Fibroblast of skin of scalp (primary cell): ENCODE measurements at places on chromosomes 12 and 14.

- DNase-seq: no peak
Measured at GRCh38 chr12:37547611-37548010, 769.0 kb upstream of the ALG10B start.

DNA sequence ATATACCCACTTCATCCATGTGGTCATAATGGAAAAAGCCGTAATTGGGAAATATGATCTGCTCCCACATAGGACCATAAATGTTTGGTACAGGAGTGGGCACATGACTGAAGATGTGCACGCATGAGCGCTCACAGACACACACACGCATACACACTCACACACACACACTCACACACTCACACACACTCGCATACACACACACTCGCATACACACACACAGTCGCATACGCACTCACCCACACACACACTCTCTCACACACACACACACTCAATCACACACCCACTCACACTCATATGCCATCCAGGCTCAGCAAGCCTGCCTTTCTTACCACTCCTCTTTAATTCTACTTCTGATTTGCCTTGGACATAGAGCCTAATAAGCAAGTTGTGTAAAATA lies 45.6 kb upstream of the EGLN3 start:
- DNase-seq: no peak

- peak; percentile 75 for DNase-seq
Measured at GRCh38 chr12:117836999-117837736, 131.6 kb downstream of the KSR2 start.

- no peak for DNase-seq
Measured at GRCh38 chr12:50506753-50507473, 2.1 kb downstream of the DIP2B start.

DNA sequence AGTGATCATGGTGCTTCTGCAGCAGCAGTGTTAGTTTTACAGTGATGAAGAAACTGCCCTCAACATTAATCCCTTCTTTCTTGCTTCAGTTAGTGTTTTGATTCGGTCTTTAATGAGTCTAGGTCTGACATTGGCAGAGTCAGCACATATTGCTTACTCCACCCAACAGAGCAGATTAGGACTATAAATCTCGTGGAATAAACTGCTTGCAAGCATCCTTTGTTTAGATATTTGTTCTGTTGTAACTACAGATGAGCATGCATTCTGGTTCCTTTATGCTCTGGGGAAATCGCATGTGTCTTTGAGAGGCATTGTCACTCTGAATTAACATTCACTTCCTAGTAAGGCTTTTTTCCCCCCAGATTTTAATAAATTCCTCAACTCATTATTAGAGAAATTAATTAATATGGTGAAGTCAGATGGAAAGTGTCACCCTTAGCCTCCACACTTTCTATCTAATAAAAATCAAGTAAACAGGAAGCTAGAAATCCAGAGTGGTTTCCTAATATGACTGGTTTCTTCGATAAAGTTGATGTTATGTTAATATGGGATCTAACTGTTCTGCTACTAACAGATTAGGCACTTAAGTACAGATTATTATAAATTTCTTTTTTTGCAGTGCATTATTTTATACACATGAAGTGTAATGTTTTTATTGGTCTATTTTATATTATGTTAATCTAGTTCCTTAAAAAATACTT lies 86.2 kb upstream of the SSTR1 start:
- no peak for DNase-seq

- no peak for DNase-seq
Measured at GRCh38 chr12:23528316-23528715, 421.2 kb downstream of the SOX5 start.

DNA sequence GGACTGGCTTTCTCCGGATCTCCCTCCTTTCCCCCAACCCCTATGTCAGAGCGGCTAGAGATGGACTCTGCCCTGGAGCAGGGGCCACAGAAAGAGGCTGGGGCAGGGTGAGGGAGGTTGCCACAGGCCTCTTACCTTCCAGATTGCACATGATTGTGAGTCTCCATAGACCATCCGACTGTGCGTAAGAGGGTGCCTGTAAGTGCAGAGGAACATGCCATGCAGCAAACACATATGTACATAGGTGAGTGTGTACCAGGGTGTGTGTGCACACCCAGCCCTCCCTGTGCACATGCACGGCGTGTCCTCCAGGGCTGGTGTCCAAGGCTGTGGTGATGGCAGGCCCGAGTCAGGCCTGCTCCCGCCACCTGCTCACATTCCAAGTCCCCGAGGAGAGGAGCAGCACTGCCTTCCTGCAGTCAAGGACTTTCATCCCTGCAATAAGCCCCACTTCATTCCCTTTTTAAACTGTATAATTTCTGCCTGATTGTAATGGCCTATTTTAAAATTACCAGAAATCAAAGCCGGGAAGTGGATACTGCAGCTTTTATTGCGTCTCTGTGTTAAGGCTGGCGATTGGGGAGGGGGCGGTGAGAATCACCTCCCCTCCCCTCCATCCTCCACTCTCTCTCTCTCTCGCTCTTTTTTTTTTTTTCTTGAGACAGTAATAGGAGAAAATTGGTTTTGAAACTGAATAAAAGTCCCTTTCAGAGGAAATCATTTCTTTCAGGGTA lies 28.5 kb downstream of the FAM222A start:
- no peak for DNase-seq

GRCh38 chr14:35854696-35855270 lies 28.6 kb downstream of the BRMS1L start:
- no peak for DNase-seq

- no peak for DNase-seq
Measured at GRCh38 chr14:101823511-101824120, 62.1 kb downstream of the PPP2R5C start.

DNA sequence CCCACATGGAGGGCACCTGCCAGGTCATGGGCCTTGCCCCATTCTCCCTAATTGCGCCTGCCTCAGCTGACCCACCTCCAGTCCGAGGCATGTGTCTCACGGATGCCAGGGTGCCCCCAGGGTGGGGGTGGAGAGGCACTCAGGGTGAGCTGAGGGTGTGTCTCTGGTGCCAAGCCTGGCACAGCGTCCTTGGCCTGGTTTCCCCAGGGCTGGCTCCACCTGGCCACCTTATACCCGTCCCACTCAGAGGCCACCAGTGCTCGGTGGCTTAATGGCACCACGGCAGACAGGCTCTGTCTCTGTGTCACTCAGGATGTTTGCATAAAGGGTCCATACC lies 33.6 kb upstream of the TDRD9 start:
- no peak for DNase-seq

- no peak for DNase-seq
Measured at GRCh38 chr12:75571204-75571603, 59.8 kb upstream of the KRR1 start.

DNA sequence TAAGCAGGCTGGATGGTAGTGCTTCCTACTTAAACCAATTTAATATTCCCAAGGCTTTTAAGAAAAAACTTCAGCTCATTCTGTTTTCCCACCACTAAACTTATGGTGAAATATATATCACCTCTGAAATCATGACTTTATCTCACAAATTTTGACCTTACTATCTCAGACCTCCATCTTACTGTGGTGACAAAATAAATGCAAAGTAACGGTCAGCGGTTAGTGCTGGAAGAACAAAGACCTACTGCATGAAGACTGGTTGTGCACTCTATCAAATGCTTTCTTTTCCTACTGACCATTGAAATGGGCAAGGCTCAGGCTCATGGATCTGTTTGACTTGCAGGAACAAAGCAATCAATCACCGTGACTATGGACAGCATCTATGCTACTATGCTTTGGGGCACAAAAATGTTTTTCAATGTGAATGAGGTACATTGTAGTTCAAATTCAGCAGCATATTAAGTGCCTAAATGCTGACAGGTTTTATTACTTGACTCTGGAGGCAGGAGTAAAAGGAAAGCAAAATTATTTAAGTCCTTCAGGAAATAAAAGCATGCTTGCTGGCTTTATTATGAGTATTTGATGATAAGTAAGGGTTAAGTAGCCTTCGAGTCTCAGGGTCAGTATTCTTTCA lies 43.1 kb upstream of the GTF2A1 start:
- DNase-seq: no peak

GRCh38 chr14:94025720-94026119 lies 420 bp upstream of the OTUB2 start:
- DNase-seq: no peak

DNA sequence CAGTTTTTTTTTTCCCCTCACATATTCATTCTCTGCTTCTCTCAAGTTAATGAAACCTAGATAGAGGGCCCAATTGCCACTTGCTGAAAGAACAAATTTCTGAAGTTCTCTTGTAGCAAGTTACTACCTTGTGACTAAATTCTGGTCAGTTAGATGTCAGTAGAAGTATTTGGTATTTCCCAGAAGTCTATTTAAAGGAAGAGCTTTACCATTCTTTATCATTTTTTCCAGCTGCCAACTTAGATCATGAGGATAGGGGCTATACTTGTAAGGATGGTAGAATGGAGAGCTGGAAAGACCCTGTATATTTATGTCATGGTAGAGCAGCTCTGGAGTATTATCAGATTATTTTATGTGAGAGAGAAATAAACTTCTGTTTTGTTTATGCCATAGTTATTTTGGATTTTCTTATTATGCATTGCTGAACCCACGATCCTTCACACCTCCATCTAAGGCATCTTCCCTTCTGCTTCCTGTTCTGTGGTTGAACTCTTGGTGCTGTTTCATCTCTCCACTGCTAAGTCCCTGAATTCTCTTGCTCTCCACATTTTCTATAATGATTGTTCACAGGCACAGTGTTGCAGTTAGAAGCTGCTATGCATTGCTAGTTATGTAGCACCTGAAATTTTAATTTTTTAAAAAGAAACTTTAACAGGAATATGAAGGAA lies 25.9 kb downstream of the FUT8 start:
- no peak for DNase-seq

GRCh38 chr14:74919421-74920165 lies 3.5 kb downstream of the RPS6KL1 start:
- no peak for DNase-seq

- no peak for DNase-seq
Measured at GRCh38 chr14:56061051-56061450, 57.2 kb upstream of the PELI2 start.

DNA sequence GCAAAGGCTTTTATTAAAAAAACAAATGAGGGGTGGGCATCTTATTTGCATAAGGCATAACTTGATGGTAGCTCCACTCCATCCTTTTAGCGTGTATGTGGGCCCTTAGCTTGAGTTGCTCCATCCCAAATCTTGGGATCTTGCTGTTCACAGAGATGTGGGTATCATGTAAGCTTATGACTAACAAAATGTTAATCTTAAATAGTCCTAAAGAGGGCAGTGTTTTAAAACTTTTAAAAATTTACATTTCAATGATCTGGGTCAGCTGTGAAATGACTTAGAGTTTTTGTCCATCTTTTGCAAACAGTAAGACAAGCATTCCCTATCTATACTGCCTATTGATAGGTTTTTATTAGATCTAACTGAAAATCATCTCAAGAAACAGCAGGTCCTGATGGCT lies 86.0 kb downstream of the SLCO1A2 start:
- DNase-seq: peak; percentile 7

- no peak for DNase-seq
Measured at GRCh38 chr12:21553329-21553675, 27.2 kb downstream of the SPX start.

- no peak for DNase-seq
Measured at GRCh38 chr12:116106870-116107269, 170.6 kb downstream of the MED13L start.

DNA sequence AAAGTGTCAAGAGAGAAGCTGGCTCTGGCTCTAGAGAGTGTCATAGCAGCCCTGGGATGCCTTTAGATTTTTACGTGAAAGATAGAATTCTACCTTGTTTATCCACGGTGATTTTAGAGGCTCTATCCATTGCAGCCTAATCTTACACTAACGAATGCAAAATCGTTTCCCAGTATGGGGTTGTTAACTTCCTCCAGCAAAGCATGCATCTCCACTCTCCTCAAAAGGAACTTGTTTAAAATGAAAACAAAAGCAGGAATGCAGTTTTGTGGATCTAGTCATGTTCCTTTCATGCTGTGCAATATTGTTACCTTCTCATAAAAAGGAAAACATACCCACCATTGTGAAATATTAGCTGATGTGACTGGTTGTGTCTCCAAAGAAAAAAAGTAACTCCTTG lies 88.4 kb downstream of the ANO2 start:
- peak; percentile 36 for DNase-seq

DNA sequence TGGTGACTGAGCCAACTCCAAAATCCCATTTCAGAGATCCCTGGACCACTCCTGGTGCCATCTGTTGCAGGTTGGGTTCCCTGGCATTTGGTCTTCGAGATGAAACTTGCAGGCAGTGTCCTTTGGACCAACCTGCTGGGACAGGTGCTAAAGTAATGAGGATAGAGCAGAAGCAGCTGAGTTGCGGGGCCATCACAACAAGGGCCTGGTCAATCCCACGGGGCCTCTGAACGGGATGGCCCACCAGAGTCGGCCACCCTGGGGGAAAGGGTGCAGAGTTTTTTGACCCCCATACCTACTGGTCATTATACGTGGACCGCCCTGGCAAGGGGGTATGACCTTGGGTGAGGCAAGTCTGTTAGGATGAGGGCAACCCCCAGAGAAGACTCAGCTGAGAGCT lies 39.3 kb downstream of the DLK1 start:
- DNase-seq: no peak

- no peak for DNase-seq
Measured at GRCh38 chr12:56894698-56895368, 39.4 kb downstream of the SDR9C7 start.

DNA sequence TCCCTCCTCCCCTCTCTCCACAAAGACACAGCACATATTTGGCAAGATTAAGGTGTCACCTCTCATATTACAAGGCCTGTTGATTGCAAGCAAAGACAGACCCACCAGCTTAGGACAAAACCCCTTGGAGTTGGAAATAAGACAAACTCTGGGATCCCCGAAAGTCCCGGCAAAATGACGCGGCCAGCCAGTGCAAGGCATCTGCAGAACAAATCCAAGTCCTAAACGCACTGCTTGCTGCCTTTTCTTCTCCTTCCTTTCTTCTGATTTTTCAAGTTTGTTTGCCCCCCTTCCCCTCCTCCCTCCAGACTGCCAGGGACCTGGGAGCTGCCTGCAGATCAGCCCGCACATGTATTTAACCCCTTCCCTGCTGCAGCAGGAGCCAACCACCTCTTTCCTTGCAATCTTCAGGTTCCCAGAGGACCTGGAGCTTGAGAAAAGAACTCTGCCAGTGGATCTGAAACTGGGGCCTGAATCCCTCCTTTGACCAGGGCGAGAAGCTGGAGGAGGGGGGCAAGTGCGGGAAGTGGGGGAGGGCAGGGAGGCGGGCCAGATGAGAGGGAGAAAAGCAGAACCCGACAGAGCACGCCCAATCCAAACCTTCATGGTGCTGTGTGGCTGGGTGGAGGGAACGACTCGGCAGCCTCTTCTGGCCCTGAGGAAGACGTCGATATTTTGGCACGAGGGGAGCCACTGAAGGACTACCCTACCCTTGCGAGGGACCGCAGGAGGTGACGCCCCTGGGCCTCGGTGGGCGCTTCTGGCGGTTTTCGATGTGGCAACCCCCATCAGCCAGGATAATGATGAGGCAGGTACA lies 2.0 kb upstream of the NTF3 start:
- no peak for DNase-seq

- DNase-seq: peak; percentile 46
Measured at GRCh38 chr14:78697341-78697740, 527.2 kb downstream of the NRXN3 start.

GRCh38 chr12:71892059-71892458 lies 46.6 kb upstream of the TPH2 start:
- DNase-seq: no peak

- DNase-seq: no peak
Measured at GRCh38 chr14:39868251-39868650, 436.0 kb upstream of the FBXO33 start.

GRCh38 chr12:107544937-107545336 lies 140.7 kb upstream of the PWP1 start:
- DNase-seq: no peak

GRCh38 chr12:10968765-10969456 lies 17.8 kb downstream of the TAS2R50 start:
- peak; percentile 21 for DNase-seq

- peak; percentile 82 for DNase-seq
Measured at GRCh38 chr12:96434107-96434506, 33.9 kb upstream of the CDK17 start.
